Naive thymus-derived CD8-positive, alpha-beta T cell (primary cell): ENCODE measurements at places on chromosomes 16 and 17. TPM values are rescaled to one million over a fixed set of nuclear protein-coding genes. Genes with fewer than 3 reads are reported as not detected.

DNA sequence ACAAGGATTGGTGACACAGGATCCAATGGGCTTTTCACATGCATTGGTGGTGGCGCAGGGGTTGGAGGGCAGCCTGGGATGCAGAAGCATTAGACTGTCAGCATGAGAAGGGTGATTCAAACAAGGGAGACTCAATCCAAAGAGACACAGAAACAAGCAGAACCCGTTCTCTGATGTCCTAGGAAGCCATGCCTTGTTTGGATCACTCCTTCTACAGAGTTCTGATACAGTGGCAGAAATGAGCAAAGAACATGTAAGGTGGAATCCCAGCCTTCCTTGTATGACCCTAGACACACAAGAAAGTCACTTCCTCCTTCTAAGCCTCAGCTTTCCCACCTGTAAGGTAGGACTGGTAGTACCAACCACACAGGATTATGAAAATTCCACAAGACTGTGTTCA lies 5.7 kb downstream of the KRT33B start:
- no peaks in the 10 kb centered on the region for H3K36me3 ChIP-seq
- H3K4me3 ChIP-seq, result no peak overlapping the region
- no peak overlapping the region for H3K27ac ChIP-seq
- peaks cover 8% of the 10 kb centered on the region for H3K4me1 ChIP-seq
- no peaks in the 10 kb centered on the region for H3K27me3 ChIP-seq
- DNase-seq, result no peak

GRCh38 chr17:2397247-2398171 lies 3.4 kb downstream of the MNT start:
- H3K4me1 ChIP-seq, result peaks cover 47% of the 10 kb centered on the region
- no peak for DNase-seq
- H3K4me3 ChIP-seq, result peak overlapping the region; percentile 100
- H3K27ac ChIP-seq, result peak overlapping the region; percentile 83

Gene NLRC3
- total RNA-seq, result 99.9 TPM

Gene HASPIN
- total RNA-seq, result 0.38 TPM

Gene CCL3
- 1.6 TPM for total RNA-seq

- DNase-seq, result peak; percentile 43
- H3K36me3 ChIP-seq, result no peaks in the 10 kb centered on the region
- H3K27ac ChIP-seq, result no peak overlapping the region
Observed at GRCh38 chr16:30953511-30954124, 3.9 kb upstream of the SETD1A start.

Gene TANC2
- total RNA-seq, result 35.8 TPM

DNA sequence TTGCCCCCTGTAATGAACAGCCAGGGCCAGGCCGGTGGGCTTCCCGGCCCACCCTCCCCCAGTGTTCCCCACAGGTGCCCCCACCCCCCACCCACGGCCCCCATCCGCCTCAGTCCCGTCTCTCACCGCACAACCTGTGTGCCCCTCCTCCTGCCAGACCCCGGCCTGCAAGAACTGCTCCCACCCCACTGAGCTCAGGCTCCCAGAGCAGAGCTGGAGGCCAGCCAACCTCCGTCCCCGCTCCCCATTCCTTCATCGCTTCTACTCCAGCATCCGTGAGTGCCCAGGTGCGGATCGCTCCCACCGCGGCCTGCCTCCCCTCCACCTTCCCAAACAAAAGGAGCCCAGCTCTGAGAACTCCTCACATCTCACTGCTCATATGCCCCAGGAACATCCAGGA lies 4.2 kb downstream of the MVD start:
- no peaks in the 10 kb centered on the region for H3K36me3 ChIP-seq
- no peak overlapping the region for H3K4me3 ChIP-seq
- no peak overlapping the region for H3K27ac ChIP-seq
- DNase-seq, result no peak
- no peaks in the 10 kb centered on the region for H3K27me3 ChIP-seq

GRCh38 chr17:28317099-28317965 lies 1.7 kb upstream of the TMEM97 start:
- DNase-seq, result no peak
- H3K36me3 ChIP-seq, result no peaks in the 10 kb centered on the region
- H3K27me3 ChIP-seq, result no peaks in the 10 kb centered on the region
- H3K27ac ChIP-seq, result peak overlapping the region; percentile 41
- peaks cover 15% of the 10 kb centered on the region for H3K4me1 ChIP-seq
- H3K4me3 ChIP-seq, result peak overlapping the region; percentile 91

DNA sequence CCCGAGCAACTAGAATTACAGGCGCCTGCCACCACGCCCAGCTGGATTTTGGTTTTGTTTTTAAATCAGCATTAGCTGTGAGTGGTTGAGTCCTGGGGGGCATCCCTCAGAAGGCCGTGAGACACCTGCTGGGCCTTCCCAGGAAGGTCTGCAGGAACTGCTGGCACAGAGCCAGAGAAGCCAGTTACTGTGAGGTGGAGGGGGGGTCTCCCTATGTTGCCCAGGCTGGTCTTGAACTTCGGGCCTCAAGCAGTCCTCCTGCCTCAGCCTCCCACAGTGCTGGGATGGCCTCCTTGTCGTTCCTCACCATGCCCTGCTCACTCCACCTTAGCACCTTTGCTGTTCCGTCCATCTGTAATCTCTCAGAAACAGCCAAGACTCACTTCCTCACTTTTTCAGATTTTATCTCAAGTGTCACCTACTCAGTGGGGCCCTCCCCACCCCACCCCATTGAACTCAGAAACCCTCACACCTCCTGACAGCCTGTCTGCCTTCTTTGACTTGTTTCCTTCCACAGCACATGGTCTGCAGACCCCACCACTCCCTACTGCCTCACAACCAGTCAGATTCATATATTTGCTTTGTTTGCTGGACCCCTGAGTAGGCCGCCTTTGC lies 62.3 kb downstream of the WSB1 start:
- no peak overlapping the region for H3K4me3 ChIP-seq
- DNase-seq, result no peak
- no peak overlapping the region for H3K27ac ChIP-seq

Gene FBXL19
- 13.1 TPM for total RNA-seq

Gene TBC1D3E
- total RNA-seq, result not detected

DNA sequence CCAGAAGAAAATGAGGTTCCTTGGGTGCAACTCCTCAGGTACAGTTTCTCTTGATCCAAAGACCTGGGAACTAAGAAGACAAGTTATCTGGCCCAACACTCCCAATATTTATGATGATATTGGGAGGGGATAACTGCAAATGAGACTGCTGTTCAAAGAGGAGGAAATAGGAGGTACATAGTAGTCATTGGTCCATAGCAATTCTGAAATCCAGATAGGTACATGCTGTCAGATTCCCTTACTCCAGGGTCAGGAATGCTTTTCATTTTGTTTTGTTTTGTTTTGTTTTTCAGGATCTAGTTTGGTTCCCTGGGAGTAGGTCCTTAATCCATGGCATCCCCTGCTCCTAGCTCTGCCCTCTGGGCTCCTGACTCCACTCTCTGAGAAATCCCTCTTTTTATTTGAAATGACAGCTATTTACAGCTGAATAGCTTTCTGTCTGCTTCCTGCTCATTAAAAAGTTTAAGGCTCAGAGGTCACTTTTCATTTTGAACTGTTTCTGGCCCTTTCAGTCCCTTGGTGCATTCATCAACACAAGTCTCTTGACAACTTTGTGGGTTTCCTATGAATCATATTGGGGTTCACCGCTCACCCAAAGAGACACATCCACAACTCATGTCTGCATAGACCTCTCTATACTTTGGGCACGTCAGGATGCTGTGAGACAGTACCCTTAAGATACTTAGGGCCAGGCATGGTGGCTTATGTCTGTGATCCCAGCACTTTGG lies 110.2 kb upstream of the C17orf78 start:
- H3K36me3 ChIP-seq, result peaks cover 32% of the 10 kb centered on the region
- H3K27me3 ChIP-seq, result no peaks in the 10 kb centered on the region
- H3K27ac ChIP-seq, result no peak overlapping the region
- no peak overlapping the region for H3K4me3 ChIP-seq
- DNase-seq, result no peak
- H3K4me1 ChIP-seq, result no peaks in the 10 kb centered on the region

DNA sequence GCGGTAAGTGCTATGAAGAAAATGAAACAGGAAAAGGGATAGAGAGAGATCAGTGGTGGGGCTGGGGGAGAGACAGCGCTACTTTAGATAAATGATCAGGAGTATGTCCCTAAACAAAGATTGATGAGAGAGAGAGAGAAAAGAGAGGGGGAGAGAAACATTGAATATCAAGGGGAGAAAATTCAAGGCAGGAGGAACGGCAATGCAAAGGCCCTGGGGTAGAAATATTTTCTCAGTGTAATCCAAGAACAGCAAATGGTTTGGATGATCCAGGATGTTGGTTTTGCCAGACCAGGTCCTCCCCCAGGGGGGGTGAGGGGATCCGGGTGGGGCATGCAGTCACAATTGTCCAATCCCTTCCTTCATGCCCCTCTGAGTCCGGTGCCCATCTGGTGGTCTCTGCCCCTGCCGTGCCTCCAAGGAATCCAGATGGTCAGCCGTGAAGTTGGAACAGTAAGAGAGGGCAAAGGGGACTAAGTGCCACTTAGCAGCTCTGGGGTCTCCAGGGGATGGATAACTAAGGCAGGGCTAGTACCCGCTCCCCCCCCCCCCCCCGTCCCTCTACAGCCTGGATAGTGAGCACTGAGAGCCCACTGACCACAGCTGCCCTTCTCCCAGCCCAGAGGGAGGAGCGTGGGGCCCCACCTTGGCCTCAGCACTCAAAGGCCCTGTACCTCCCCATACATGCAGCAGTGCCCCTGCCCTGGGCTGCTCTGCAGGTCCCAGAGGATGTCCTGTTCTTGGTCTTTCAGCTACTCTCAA lies 43.7 kb downstream of the TMEM132E start:
- H3K4me1 ChIP-seq, result peaks cover 9% of the 10 kb centered on the region
- no peaks in the 10 kb centered on the region for H3K36me3 ChIP-seq
- H3K27me3 ChIP-seq, result peaks cover 55% of the 10 kb centered on the region
- no peak for DNase-seq
- H3K4me3 ChIP-seq, result no peak overlapping the region

- H3K4me1 ChIP-seq, result peaks cover 2% of the 10 kb centered on the region
- DNase-seq, result no peak
- H3K27me3 ChIP-seq, result no peaks in the 10 kb centered on the region
- H3K4me3 ChIP-seq, result no peak overlapping the region
Observed at GRCh38 chr17:42695500-42695899, 13.2 kb downstream of the CNTNAP1 start.

- no peak overlapping the region for H3K4me3 ChIP-seq
- DNase-seq, result no peak
- H3K36me3 ChIP-seq, result peaks cover 4% of the 10 kb centered on the region
- peaks cover 12% of the 10 kb centered on the region for H3K4me1 ChIP-seq
- no peak overlapping the region for H3K27ac ChIP-seq
- no peaks in the 10 kb centered on the region for H3K27me3 ChIP-seq
Observed at GRCh38 chr17:63984236-63984635, 11.5 kb upstream of the SCN4A start.

DNA sequence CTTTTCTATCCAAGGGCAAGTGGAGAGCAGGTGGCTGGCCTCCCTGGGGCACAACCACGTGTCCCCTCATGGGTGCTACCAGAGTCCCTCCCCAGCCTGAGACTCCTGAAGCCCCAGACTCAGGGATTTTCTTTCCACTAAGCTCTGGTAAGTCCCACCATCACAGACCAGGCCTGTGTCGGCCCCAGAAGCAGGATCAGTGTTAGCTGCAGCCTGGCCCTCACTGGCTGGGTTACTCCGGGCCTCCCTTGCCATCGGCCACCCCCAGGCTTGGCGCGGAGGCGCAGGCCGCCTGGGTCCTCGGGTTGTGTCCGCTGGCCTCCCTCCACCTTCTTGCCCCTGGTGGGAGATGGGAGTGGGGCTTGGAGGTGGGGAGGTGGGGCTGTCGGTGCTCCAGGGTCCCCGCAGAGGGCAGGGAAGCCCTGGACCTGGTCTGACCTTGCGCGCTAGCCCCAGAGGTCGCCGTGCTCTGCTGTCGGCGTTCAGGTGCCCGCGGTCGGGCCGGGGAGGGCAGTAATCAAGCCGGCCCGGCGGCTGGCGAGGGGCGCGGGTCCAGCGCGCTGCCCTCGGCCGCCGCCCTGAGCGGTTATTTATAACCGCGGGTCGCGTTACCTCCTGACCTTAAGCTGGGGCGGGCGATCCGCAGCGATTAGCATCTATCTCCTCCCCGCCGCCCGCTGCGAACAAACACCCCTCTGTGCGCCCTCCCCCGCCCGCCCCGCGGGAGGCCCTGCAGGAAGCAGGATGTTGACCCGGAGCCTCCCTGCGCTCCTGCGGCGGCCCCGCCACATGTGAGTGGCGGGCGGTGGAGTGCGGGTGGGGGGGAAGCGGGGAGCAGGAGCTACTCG lies 78.1 kb upstream of the TOB1 start:
- H3K27ac ChIP-seq, result peak overlapping the region; percentile 94
- H3K27me3 ChIP-seq, result no peaks in the 10 kb centered on the region
- H3K36me3 ChIP-seq, result no peaks in the 10 kb centered on the region
- H3K4me1 ChIP-seq, result peaks cover 31% of the 10 kb centered on the region

DNA sequence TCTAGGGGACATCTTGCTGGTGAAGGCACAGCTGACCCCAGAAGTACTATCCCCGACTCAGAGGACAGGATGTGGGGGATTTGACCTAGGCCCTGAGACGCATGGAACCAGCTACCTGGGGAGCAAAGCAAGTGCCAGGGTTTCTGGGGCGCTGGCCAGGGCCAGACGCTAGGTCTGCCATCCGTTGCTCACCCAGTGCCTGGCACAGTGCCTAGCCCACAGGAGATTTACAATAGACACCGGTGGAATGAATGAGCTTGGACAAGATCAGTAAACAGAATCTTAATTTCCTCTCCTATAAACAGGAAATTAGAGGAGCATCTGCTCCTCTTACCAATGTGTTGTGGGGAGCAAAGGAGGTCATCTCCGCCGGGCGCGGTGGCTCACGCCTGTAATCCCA lies 5.0 kb downstream of the RPRML start:
- no peak overlapping the region for H3K4me3 ChIP-seq
- peaks cover 7% of the 10 kb centered on the region for H3K36me3 ChIP-seq
- peaks cover 7% of the 10 kb centered on the region for H3K4me1 ChIP-seq
- peaks cover 17% of the 10 kb centered on the region for H3K27me3 ChIP-seq
- H3K27ac ChIP-seq, result no peak overlapping the region
- no peak for DNase-seq

GRCh38 chr17:21193031-21193430 lies 20.9 kb downstream of the TMEM11 start:
- peaks cover 7% of the 10 kb centered on the region for H3K4me1 ChIP-seq
- no peak overlapping the region for H3K4me3 ChIP-seq

Gene USH1G
- not detected for total RNA-seq

Gene MPHOSPH6
- 19.3 TPM for total RNA-seq
